RPMI8226 (cell line): ENCODE measurements at places on chromosomes 6 and 20.

DNA sequence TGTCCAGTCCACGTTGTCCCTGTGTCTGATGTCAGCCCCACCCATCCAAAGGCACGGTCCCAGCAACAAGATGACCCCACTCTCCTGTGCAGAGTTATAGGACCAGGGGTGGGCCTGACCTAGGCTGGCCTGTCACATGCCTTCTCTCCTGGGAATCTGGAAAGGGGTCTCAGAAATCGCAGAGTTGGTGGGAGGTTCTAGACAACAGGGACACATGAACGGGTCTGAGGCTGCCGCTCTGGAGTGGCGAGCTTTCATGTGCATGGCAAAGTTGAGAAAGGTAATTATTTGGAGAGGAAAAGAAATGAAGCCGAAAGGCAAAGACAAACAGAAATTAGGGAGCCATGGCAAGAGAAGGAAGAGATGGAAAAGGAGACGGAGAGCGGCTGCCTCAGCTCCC, 29.5 kb downstream of the BFSP1 start:
- DNase-seq, result no peak

DNA sequence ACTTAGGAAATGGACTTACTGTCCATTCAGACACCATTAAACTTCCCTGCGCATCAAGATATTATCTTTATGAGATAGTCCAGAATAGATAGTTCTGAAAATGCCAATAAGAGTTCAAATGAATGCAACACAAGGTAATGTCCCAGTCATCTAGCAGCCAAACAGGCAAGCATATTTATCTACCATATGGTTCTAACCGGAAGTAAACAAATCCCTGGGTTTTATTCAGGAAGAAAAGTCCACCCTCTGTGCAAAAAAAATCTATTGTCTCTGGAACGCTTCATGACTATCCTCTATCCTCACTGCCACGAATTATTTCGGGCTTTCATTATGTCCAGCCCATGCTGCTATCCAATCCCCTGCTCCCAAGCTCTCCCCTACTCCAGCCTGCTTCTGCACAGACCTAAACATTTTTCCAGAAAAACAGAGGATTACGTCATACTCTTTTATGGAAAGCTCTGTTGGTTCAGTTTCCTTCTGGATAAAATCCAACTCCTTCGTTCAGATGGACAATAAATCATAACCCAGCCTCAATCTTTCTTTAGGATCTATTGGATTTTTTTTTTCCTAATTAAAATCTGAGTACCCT, 11.4 kb downstream of the PPIL6 start:
- no peak for DNase-seq

GRCh38 chr6:137637121-137637520, 142.9 kb upstream of the OLIG3 start:
- no peak for DNase-seq

GRCh38 chr20:50054626-50055511, 58.1 kb downstream of the UBE2V1 start:
- no peak for DNase-seq

DNA sequence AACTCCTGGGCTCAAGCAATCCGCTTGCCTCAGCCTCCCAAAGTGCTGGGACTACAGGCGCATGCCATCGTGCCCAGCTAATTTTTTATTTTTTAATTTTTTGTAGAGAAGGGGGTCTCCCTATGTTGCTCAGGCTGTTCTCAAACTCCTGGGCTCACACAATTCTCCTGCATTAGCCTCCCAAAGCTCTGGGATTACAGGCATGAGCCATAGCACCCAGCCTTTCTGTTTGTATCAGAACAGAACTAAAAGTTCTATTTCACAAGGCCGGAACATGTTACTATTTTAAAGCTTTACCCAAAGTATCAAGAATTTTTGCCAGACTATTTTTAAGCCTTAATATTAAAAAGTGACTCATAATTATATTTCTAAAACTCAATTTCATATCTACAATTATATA, 42.4 kb downstream of the NDRG3 start:
- DNase-seq, result no peak

GRCh38 chr6:33824461-33825154, 20.8 kb upstream of the MLN start:
- peak; percentile 50 for DNase-seq

DNA sequence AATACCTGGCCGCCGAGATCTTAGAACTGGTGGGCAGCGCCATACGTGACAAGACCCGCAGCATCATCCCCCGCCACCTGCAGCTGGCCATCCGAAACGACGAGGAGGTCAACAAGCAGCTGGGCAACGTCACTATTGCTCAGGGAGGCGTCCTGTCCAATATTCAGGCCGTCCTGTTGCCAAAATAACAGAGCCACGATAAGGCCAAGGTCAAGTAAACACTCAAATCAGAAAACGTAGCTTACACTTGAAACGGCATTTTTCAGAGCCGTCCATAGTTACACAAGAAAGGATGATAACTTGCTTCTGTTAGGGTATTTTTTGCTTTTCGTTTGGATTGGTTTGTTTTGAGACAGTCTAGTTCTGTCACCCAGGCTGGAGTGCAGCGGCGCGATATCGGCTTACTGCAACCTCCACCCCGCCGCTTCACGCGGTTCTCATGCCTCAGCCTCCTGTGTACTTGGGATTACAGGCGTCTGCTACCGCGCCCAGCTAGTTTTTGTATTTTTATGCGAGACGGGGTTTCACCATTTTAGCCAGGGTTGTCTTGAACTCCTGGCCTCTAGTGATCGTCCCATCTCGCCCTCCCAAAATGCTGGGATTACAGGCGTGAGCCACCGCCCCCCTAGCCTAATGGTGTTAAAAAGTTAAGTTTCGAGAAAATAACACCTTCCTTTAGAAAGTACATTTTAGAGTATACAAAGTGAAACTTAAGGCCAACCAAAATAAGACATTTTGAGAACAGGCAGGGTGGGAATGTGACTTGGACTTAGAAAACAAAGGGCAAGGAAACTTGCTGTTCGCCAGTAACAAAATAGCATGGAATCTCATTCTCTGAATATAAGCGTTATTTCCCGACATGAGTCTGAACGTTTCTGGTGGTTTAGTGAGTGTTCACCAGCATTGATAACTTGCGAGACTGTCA, 42.8 kb upstream of the HFE start:
- DNase-seq, result no peak

DNA sequence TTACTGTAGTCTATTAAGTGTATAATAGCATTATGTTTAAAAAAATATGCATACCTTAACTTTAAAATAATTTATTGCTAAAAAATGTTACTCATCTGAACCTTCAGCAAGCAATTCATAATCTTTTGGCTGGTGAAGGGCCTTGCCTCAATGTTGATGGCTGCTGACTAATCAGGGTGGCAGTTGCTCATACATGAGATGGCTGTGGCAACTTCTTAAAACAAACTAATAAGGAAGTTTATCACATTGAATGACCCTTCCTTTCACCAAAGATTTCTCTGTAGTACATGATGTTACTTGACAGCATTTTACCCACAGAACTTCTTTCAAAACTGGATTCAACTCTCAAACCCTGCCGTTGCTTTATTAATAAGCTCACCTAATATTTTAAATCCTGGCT, 84.0 kb downstream of the TASP1 start:
- no peak for DNase-seq

- DNase-seq, result no peak
These were observed 182.5 kb upstream of the TENT5A start for GRCh38 chr6:81934936-81935335.

DNA sequence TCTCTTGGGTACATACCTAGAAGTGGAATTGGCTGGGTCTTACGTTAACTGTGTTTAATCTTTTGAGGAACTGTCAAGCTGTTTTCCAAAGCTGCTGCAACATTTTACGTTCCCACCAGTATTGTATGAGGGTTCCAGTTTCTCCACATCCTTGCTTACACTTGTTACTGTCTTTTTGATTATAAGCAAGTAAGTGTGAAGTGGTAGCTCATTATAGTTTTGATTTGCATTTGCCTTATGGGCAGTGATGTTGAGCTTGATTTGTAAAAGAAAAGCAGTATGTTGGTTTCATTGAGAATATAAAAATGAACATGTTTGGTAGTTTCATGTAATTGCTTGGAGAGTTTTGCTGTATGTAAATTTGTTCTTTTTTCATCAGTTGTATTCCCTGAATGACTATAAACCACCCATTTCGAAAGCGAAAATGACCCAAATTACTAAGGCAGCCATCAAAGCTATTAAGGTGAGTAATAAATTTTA, 40.4 kb downstream of the SCAF8 start:
- no peak for DNase-seq

DNA sequence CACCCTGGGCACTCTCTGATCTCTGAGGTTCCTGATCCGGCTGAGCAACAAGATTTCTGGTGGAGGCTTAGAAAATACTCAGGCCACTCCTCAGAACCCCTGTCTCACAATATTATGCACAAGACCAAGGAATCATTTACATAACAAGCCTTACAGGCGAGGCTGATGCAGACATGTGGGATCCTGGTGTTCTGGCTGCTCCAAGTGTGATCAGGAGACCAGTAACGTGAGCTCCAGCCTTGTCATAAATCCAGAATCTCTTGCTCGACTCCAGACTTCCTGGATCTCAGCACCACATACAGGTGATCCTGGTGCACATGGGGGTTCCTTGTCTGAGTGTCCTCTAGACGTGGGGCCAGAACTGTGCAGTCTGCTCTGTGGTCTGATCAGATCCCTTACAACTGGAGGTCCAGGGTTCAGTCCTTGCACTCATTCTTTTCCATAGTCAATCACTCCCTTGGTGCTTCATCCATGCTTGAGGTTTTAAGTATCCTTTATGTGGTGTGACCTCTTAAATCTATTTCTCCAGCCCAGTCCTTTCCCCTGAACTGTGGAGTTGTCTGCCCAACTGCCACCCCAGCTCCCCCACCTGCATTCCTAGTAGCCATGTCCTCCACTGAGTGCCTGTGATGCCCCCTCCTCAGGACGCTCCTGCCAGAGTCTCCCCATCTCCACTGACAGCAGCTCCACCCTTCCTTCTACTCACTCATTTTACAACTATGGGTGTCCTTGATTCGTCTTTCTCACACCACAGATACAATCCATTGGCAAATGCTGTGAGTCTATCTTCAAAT, 5.1 kb downstream of the HLA-C start:
- DNase-seq, result no peak

- DNase-seq, result no peak
These were observed 43.7 kb upstream of the MEI4 start for GRCh38 chr6:77609106-77609505.

DNA sequence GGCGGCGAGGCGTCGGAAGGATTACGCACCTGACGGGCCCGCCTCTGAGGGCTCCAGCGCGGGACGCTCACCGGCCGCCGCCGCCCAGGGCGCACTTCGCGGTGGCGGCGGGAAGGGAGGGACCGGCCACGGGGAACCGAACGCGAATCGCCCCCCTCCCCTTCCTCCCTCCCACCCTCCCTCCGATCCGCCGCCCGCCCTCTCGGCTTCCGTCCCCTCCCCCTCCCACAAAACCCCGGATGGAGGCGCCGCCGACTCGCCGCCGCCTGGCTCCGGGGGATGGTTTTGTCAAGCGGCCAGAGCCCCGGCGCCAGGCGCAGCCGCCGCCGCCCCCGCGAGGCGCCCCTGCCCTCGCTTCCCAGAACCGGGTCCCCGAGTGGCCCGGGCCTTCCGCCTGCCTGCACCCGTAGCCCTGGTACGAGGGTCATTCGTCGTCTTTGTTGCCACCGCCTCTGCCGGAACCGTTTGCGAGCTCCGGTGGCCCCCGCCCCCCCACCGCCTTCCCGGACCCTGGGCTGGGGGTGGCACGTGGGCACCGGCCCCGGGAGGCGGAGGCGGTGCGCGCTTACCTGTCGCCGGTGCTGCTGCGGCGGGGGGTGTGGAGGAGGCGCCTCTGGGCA, 398 bp downstream of the ZBTB2 start:
- peak; percentile 78 for DNase-seq

DNA sequence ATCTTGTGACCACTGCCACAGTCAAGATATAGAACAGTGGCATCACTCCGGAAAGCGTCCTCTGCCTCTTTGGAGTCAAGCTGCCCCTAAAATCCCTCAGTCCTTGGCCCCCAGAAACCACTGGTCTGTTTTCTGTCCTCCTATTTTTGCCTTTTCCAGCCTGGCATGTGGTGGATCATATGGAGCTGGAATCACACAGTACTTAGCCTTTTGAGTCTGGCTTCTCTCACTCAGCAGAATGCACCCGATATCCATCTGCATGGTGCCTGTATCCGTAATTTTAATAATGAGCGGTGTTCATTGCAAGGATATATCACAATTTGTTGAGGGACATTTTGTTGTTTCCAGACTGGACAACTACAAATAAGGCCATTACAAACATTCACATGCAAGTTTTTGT, 49.0 kb upstream of the STX16 start:
- DNase-seq, result no peak

GRCh38 chr6:13866301-13866700, 51.9 kb upstream of the MCUR1 start:
- no peak for DNase-seq

- no peak for DNase-seq
These were observed 121.3 kb downstream of the VEGFA start for GRCh38 chr6:43891072-43891870.

DNA sequence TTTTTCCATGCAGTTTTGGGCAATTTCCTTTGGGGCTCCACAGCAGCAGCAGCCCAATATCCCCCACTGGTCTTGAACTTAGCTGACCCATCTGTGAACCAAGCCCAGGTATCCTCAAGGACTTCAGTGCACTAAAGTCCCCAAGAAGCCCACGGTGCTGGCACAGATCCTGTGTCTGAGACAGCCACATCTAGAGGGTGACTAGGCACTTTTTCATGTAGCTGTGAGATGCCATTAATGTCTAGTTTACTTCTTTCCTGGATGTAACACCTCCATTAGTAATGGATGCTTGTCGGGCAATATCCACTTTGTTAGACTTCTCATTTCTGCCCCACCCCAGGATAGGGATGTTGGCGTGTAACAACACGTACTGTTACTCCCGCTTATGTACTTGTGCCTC, 176.2 kb upstream of the PROKR2 start:
- no peak for DNase-seq

GRCh38 chr20:57814529-57814928, 104.7 kb upstream of the PMEPA1 start:
- no peak for DNase-seq

- no peak for DNase-seq
These were observed 10.4 kb downstream of the MOCS1 start for GRCh38 chr6:39923861-39924260.

DNA sequence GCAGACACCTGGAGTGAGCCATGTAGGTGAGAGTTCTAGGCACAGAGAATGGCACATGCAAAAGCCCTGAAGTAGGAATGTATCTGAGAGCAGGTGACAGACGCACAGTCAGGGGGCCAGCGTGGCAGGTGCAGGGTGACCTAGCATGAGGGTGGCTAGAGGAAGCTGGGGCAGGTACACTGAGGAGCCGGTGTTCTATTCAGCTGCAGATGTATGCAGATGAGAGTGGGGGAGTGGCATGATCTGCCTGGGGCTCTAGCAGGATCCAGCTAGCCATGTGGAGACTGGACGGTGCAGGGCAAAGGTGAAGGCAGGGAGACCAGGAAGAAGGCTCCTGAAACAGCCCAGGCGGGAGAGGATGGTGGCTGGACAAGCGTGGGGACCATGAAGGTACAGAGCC, 10.7 kb downstream of the PEDS1 start:
- no peak for DNase-seq
